ENCODE measurements at places on chromosomes 5 and 9.

- peak; percentile 43 for DNase-seq
Measured at GRCh38 chr5:132464156-132464939, 26.2 kb downstream of the IRF1 start.

- peak; percentile 87 for DNase-seq
Measured at GRCh38 chr5:128062172-128062746, 21.3 kb upstream of the SLC12A2 start.

DNA sequence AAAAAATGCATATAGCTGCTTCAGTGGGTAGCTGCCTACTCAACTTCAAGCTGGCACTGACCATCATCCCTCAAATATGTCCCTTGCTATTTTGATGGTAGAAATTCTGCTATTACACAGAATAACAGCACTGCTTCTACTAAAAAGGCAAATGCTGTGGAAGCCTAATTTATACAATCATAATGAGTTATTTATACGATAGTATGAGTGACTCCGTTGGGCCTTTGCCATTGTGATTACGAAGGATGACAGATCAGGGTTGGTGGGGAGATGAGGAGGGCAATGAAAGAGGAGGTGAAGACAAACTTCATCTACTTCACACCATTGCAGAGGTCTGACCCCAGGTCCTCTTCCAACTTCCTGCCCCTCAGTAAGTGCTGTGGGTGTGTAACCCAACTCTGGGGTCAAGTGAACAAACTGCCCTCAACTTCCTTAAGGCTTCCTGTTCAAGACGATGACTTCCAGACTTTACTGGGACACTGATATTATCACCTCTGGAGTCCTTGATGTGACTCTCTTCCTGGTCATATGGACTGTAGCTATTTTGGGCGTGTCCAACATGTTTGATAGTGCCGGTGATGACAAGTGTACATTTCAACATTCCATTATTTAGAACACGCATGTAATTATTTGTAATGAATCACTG, 74.1 kb upstream of the RPS23 start:
- no peak for DNase-seq

GRCh38 chr9:132760057-132760456, 89.8 kb downstream of the GTF3C4 start:
- no peak for DNase-seq

DNA sequence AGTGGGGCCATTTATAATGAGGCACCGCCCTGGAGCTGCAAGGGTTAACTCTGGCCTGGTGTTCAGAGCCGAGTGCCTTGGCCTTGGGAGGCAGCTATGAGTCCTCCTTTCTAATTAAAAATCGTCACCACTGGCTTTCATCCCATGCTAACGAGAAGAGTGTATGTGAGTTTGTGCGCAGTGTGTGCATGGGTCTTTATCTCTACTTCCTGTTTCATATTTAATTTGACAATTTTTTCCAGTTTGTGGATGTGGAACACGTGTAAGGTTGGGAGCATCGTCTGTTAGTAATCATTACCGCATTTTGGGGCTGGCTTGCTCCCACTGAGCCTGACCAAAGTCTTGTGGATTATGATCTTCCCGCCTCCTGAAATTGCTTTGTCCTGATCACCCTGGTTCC, 76.4 kb downstream of the NDFIP1 start:
- peak; percentile 64 for DNase-seq

- no peak for DNase-seq
Measured at GRCh38 chr5:944992-945685, 52.5 kb downstream of the TRIP13 start.

DNA sequence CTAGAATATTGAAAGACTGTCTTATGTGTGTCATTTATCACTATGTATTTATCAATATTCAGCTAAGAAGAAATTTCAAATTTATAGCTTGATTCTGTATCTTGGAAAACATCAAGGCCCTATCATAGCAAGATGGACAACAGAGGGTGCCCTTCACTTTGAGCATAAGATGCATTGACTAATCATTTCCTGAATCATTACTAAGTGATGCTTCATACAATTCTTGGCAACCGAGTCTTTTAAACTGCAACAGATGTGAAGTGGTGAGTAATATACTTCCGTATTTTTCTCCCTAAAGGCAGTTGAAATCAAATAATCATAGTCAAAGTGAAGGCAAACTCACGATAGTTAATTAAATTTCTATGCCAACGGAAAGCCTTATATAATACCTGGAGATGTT, 318.6 kb upstream of the RGMB start:
- DNase-seq = peak; percentile 96

GRCh38 chr9:110334183-110334582, 3.5 kb downstream of the TXNDC8 start:
- DNase-seq = no peak

DNA sequence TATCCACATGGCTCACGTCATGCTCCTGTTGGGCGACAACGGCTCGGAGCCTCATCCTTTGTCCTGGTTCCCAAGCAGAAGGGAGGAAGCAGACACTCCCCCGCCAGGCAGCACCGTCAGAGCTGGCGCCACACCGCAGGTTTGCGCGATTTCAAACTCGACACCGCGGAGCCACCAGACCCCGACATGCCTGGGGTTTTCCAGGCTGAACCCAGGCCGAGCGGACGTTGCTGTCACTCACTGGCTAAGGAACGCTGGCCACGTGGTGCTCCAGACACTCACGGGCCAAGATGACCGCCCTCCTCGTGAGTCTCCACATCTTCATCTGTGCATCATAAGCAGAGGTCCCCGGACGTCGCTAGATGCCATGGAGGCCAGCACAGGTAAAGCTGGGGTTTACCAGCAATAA, 9.0 kb downstream of the TERT start:
- DNase-seq = no peak

DNA sequence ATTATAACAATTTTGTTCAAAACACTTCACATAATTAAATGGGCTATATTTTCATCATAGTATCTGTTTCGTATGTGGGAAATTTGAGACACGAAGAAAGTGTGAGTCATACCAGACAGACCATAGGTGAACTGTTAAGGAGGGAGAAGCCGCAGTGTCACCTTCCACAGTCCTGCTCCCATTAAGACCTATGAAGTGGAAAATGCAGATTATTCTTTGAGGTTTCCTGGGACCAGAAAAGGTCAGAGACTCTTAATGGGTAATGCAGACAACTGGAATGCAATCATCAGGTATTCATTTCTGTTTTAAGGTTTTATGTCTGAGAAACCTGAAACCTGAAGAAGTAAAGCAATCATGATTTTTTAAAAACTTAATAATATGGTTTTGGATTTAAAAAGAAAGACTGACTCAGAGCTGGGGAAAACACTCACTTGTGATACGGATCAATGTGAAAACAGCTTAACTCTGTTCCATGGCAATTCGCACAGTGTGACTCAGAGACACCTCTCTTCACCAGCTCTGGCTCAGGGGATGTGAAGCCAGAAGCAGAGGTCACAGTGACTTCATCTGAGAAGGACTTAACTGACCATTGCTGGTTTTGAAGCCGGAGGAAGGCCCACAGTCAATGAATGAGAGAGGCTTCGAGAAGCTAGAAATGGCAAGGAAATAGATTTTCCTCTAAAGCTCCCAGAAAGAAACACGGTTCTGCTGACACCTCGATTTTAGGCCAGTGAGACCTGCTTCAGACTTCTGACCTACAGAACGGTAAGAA, 17.2 kb upstream of the GCNT1 start:
- DNase-seq = peak; percentile 26

GRCh38 chr9:98833090-98833956, 25.9 kb downstream of the GALNT12 start:
- no peak for DNase-seq

GRCh38 chr9:133113163-133113948, 7.7 kb downstream of the RALGDS start:
- peak; percentile 66 for DNase-seq

GRCh38 chr5:101561018-101561417, 657.9 kb upstream of the ST8SIA4 start:
- no peak for DNase-seq

- peak; percentile 57 for DNase-seq
Measured at GRCh38 chr9:108473209-108474112, 382.3 kb downstream of the ACTL7B start.

- DNase-seq = peak; percentile 79
Measured at GRCh38 chr5:80399526-80400239, 8.2 kb upstream of the ZFYVE16 start.

DNA sequence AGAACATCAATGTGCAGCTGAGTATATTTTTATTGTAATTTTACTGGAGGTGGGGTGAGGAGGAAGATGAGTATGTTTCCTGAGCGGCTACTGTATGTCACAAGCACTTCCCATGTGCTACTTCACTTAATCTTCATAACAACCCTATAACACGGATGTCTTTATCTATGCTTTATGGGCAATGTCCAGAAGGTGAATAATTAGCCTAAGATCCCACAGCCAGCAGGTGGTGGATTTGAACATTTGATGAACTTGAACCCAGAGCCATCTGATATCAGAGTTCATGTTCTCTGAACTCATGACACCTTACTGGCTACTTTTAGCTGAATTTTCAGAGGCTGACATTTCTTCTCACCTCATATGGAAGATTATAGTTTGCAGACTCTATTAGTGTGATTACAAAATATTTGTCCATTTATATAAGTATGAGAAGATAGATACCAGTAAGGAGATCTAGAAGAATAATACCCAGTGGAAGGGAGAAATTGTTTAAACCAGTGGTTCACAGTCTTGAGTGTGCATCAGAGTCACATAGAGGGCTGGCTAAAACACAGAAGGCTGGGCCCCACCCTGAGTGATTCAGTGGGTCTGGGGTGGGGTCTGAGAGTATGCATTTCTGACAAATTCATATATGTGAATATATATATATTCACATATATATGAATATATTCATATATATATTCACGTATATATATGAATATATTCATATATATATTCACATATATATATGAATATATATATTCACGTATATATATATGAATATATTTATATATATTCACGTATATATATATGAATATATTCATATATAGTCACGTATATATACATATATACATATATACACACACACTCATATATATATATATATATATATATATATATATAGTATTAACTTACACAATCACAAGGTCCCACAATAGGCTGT, 164.4 kb upstream of the NR3C1 start:
- DNase-seq = no peak

DNA sequence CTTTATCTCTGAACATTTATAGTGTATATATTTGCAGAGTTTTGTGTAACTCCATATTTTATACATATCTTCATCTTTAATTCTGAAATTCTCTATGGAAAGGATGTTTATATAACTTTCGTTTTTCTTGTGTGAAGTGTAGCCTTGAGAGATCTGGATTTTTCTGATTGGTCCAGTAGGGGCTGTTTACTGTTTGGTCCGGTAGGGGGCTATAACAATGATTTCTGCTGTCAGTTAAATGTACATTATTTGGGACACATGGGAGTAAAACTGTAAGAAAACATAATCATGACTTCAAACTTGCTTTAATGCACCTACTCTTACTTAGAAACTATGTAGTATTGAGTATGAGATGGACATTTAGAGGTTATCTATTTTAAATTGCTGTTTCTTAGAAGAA, 527.1 kb upstream of the ARRDC3 start:
- no peak for DNase-seq

GRCh38 chr9:77827104-77827784, 179.1 kb upstream of the GNA14 start:
- DNase-seq = no peak

- no peak for DNase-seq
Measured at GRCh38 chr5:110663525-110663924, 62.9 kb downstream of the TMEM232 start.

DNA sequence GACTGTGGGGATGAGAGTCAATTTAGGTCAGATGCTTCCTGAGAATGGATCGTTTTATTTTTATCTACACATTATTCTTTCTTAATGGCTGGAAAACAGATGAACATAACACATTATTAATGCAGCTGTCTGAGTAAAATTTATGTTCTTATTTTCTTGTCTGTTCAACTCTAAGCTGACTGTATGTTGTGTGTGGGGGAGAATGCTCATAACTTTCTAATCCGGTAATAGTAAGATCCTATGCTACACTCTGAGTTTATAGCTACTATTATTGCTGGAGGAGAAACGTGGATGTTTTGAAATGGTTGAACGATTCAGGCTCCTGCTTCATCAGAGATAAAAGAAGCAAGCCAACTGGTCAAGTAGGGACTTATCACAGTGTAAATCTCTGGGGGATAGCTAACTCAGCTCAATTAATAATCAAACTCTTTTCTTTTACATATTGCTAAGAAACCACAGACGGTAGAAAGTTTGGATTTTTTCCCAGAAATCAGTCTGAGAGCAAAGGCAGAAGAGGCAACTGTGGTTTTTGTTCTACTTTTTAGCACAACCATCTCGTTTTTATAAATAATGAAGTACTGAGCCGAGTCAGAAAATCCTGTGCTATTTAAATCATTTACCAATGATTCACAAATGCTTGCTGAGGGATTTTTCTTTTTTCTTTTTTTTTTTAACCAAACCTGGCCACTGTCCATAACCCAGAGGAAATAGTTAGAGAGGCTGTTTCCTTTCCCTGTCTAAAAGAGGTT, 265.0 kb upstream of the FAM174A start:
- no peak for DNase-seq

DNA sequence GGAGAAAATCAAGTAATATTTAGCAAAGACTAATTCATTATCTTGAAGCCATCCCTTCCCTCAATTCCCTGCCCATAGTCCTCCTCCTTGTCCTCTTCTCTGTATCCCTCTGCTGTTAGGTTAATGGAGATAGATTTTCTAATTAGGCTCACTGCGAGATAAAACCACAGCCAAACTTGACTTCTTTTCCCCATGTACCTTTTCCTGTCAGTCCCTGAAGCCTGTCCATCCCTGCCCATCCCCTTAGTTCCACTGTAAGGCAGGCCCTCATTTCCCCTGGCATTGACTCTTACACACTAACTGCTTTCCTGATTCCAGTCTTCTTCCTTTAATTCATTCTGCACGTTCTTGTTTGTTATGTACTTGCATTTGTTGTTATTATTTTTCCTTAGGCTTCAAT, 1.2 kb downstream of the TLR4 start:
- DNase-seq = no peak

DNA sequence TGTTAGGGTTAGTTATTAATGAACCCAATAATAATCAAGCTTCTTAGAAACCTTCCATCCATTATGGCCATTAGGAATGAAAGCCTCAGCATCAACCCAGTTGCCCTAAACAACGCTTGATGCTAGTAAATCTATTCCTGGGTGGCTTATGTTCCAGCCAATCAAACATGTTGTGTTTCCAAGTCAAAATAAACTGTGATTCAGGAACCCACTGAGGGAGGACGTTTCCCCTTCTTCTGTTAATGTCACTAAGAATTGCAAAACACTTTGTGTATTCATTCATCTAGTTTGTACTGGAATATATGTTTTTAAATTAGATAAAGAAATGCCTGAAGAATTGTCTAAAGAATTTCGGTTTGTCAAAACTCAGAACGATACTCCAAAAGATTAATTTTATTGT, 142.5 kb upstream of the MSX2 start:
- DNase-seq = no peak

- no peak for DNase-seq
Measured at GRCh38 chr9:17251100-17251499, 116.3 kb downstream of the CNTLN start.

DNA sequence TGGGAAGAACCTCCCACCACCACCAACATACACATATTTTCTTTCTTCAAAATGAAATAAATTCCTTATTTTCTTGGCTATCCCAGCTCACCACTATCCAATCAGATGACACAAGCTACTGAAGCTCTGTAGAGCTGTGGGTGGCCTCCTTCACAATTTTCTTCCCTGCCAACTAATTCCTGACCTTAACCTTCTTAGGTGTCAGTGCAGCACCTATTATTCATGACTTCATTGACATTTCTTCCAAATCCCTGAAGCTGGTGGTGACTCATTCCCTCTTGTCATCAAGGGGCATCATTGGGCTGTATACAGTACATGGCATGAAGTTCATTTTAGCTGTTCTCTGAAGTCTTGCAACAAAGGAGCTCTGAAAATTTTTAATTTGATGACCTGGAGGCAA, 42.0 kb upstream of the ADRA1B start:
- DNase-seq = no peak

- DNase-seq = peak; percentile 8
Measured at GRCh38 chr9:75891277-75891741, 836 bp downstream of the PCSK5 start.

All from AG10803 (cell line).